Ovary (tissue), 10 donors: ENCODE measurements at places on chromosomes 6 and 20.

DNA sequence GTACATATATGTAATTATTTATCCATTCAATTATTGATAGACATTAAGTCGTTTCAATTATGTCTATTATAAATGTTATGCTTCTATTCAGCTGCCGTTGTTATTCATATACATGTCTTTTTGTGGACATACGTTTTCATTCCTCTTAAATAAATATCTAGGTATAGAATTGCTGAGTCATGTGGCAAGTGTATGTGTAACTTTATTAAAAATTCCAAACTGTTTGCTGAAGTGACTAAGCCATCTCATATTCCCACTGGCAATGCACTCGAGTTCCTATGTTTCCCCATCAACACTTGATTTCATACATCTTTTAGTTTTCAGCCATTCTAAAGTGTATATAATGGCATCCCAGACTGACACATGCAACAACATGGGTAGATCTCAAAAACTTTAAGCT is 739.7 kb upstream of the POU3F2 start:
- H3K4me3 ChIP-seq, result no peak overlapping the region
- no peaks in the 10 kb centered on the region for H3K36me3 ChIP-seq
- H3K27ac ChIP-seq, result no peak overlapping the region
- H3K27me3 ChIP-seq, result no peaks in the 10 kb centered on the region

- no peaks in the 10 kb centered on the region for H3K36me3 ChIP-seq
- no peak overlapping the region for H3K27ac ChIP-seq
- no peak for DNase-seq
These were observed 42.7 kb downstream of the AKAP7 start for GRCh38 chr6:131177996-131178395.

DNA sequence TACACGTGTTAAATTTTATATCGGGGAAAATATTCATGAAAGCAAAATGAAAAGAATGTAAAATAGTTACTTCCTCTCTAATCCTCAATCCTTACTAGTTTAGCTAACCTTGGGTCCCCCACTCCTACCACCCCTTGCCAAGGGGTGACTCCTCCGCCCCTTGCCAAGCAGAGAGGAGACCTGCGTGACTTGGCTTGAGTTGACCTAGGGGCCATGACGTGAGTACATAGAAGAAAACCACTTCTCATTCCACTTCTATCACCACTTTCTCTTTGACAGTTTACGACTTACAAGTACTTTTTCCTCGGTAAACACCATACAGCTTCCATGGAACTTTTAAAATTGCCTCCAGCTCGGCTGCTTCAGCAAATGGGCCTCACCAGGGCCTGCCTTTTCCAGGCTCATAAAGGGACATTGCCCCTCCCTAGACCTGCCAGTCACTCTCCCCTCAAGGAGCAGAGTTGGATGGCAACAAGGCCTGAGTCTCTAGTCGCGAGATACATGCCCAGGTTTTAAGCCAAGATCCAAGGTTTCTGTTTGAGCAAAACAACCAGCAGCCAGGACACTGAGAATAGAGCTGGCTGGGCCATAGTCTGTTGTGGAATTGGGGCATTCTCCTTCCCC is 29.9 kb downstream of the SDCBP2 start:
- no peaks in the 10 kb centered on the region for H3K36me3 ChIP-seq
- no peak overlapping the region for H3K27ac ChIP-seq
- no peaks in the 10 kb centered on the region for H3K4me1 ChIP-seq
- no peaks in the 10 kb centered on the region for H3K27me3 ChIP-seq

DNA sequence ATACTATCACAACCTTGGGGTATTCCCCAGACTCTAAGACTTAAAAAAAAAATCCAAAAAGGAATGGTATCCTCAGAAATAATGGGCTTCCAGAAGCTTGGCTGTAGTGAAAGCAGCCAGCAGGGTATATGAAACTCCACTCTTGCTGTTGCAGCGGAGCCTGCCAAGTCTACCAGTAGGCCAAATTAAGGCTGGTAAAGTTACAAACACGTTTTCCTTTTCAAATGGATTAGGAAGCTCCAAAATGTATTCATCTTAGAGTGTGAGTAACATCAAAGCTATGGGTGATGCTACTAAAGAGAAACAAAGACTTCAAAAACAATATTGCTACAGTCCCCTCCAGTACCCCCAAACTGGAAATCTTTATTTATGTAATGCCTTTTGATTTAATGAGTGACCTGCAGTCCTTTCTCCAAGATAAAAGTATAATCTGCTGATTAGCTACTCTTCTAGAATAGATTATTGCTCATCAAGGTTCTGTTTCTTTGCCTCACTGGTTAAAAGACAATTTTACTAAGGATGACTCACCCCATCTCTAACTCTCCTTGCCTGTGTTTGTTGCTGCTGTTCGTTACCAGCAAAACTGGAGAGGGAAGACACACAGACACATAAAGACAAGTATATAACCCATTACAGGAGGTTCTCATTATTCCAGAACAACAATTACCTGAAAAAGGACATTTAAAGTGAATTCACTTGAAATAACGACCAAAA is 84.9 kb downstream of the BTBD9 start:
- H3K27ac ChIP-seq, result no peak overlapping the region
- no peaks in the 10 kb centered on the region for H3K27me3 ChIP-seq
- H3K36me3 ChIP-seq, result no peaks in the 10 kb centered on the region
- no peak overlapping the region for H3K4me3 ChIP-seq
- no peak for DNase-seq
- H3K4me1 ChIP-seq, result no peaks in the 10 kb centered on the region

- H3K36me3 ChIP-seq, result no peaks in the 10 kb centered on the region
- H3K27ac ChIP-seq, result no peak overlapping the region
- H3K27me3 ChIP-seq, result no peaks in the 10 kb centered on the region
- no peak for DNase-seq
These were observed 198.1 kb upstream of the SGK1 start for GRCh38 chr6:134515986-134516385.

GRCh38 chr6:108570517-108570916 is 9.8 kb downstream of the FOXO3 start:
- H3K4me1 ChIP-seq, result peaks cover 14% of the 10 kb centered on the region
- DNase-seq, result no peak
- H3K4me3 ChIP-seq, result no peak overlapping the region
- no peak overlapping the region for H3K27ac ChIP-seq

DNA sequence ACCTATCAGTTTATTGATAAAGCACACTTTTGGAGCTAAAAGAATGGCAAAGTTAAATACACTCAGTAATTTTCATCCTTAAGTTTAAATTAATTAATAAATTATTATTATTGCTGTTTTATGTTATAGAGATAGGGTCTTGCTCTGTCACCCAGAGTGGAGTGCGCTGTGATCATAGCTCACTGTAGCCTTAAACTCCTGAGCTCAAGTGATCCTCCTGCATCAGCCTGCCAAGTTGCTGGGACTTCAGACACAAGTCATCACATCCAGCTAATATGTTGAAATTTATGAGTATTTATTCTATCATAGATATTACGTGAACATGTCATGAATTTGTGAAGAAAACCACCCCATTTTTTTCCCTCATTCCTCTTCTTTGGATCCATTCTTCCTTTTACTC is 64.2 kb downstream of the GJA1 start:
- H3K4me3 ChIP-seq, result no peak overlapping the region
- H3K27ac ChIP-seq, result no peak overlapping the region
- H3K27me3 ChIP-seq, result no peaks in the 10 kb centered on the region

DNA sequence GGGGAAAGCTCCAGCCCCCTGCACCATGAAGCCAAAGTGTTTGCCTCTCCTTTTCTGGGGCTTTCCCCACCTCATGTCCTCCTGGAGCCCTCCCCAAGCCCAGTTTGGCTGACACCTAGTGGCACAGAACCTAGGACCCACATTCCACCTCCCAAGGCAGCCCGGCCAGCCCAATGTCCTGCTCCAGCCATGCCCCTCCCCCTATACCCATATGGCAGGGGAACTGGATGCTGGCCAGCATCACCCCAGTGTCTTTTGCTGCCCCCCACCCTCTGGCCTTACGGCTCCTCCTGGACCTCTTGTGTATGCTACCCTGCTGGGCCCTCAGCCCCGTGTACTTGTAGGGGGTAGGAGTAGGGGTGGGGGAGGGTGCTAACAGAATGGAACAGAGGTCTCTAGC is 170.1 kb downstream of the KIF6 start:
- no peak overlapping the region for H3K4me3 ChIP-seq
- no peaks in the 10 kb centered on the region for H3K4me1 ChIP-seq
- no peak for DNase-seq
- no peaks in the 10 kb centered on the region for H3K36me3 ChIP-seq
- H3K27me3 ChIP-seq, result no peaks in the 10 kb centered on the region

DNA sequence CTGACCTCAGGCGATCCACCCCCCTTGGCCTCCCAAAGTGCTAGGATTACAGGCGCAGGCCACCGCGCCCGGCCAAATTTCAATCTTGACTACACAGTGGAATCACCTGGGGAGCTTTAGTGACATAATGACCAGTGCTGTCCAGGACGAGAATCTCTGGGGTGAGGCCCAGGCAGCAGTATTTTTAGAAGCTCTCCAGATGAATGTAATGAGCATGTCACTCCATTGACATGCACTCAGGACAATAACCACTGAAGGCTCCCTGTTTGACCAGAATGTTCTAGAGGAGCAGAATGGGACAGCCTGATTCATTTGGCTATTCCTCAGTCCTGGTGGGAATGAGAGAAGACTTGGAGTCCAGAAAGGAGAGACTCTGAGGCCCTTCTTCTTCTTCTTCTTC is 39.2 kb downstream of the SRSF3 start:
- H3K36me3 ChIP-seq, result no peaks in the 10 kb centered on the region
- H3K27ac ChIP-seq, result no peak overlapping the region
- DNase-seq, result no peak
- no peaks in the 10 kb centered on the region for H3K27me3 ChIP-seq

GRCh38 chr6:108437821-108438220 is 122.9 kb upstream of the FOXO3 start:
- H3K27me3 ChIP-seq, result no peaks in the 10 kb centered on the region
- DNase-seq, result no peak
- no peak overlapping the region for H3K27ac ChIP-seq
- peaks cover 2% of the 10 kb centered on the region for H3K4me1 ChIP-seq

DNA sequence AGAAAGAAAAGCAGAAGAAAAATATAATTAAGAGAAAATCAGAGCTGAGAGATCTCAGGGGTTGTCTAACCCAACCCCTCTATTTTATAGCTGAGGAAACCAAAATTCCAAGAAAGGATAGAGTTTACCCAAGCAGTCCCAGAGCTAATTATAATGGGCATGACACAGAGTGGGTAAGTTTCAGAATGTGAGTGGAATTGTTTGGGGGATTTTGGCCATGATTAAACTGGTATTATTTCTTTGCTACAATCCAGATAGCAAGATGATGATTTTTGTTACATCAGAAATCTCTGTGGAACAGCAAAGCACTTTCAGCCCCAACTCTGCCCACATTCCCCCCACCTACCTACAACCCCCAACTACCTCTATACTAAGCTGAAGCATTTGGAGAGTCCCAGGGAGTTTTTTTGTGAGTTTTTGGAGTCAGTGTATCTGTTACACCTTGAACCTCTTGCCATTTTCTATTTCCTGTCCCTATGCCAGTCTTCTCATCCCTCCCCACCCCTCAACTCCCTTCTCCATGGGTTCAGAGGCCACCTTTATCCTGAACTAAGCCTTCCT is 24.7 kb downstream of the POFUT1 start:
- DNase-seq, result no peak
- no peaks in the 10 kb centered on the region for H3K27me3 ChIP-seq
- no peak overlapping the region for H3K4me3 ChIP-seq
- H3K4me1 ChIP-seq, result no peaks in the 10 kb centered on the region

DNA sequence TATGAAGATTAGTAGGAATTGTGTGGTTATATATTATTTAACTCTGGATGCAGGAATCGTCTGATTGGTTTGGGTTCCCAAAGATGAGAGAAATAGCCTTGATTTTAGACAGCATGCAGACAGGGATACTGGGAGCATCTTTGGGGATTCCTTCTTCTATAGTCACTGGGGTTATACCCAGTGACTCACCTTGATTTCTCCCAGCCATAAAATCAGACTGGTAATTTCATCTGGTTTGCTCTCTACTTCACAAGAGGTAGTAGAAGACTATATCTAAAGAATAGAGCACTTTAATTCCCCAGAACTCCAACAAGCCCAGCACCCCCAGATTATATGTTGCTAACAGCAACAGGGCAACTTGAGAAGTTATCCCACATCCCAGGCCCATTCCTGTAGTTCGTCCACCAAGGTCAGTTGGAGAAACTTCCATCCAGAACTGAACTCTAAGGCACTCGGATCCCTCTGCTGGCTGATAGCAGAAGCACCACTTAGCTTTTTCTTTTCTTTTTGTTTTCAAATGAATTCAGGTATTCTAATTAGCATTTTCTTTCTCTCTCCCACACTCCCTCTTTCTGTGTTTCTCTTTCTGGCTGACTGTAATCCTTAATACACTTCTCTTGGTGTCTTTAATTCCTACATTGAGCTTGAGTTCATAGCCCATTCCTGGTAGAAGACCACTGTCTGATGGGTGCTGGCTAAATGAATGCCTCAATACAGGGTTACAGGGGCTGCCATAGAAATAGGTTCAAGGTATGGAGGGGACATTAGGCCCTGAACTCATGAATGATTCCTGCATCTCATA is 20.4 kb upstream of the EFHC1 start:
- no peak overlapping the region for H3K4me3 ChIP-seq
- no peaks in the 10 kb centered on the region for H3K27me3 ChIP-seq
- no peak overlapping the region for H3K27ac ChIP-seq

DNA sequence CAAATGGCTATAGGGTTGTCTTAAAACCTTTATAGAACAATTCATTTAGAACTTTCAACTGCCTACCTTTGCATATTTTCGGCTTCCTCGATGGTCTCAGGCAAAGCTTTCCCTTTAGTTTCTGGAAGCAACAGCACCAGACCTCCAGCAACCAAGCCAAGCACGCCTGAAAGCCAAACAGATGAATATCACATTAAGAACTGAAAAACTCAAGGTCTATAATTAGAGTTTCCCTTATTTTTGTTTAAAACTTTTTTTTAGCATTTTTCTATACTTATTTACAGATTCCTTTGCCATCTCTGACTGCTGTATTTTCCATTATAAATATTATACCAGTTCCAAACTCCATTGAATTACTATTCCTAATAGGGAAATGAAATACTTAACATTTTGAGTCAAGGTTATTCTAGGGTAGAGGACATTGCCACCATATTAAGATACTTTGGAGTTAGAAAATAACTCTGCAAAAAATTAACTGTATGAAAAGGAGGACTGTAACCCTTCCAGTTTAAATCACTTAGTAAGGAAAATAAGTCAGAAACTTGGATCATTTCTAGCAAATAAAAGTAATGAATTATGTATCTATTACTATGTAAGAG is 33.9 kb downstream of the SLC22A2 start:
- H3K27me3 ChIP-seq, result no peaks in the 10 kb centered on the region
- H3K4me3 ChIP-seq, result no peak overlapping the region
- H3K27ac ChIP-seq, result no peak overlapping the region
- no peaks in the 10 kb centered on the region for H3K36me3 ChIP-seq
- H3K4me1 ChIP-seq, result no peaks in the 10 kb centered on the region
